ENCODE measurements at places on chromosomes 6 and 20. TPM values are rescaled to one million over a fixed set of nuclear protein-coding genes. Genes with fewer than 3 reads are reported as not detected.

Gene LAMA5
- total RNA-seq = 32.5 TPM

Gene LEMD2
- 61.6 TPM for total RNA-seq

Gene MAP3K5
- total RNA-seq = 15.3 TPM

Gene MATN4
- not detected for total RNA-seq

Gene PPP1R14C
- 23.7 TPM for total RNA-seq

Gene KCNG1
- 5.8 TPM for total RNA-seq

Gene MUCL3
- total RNA-seq = 0.30 TPM

Gene LZTS3
- total RNA-seq = 7.9 TPM

Gene GSS
- total RNA-seq = 109 TPM

Gene CNBD2
- total RNA-seq = 3.3 TPM

Gene PPP1R16B
- 2.1 TPM for total RNA-seq

Gene GATA5
- total RNA-seq = 0.10 TPM

Gene HLA-G
- 55.3 TPM for total RNA-seq

Gene BTN2A1
- total RNA-seq = 17.8 TPM

Gene SHLD1
- 4.0 TPM for total RNA-seq

- DNase-seq = no peak
Measured at GRCh38 chr20:2637246-2637645, 15.2 kb upstream of the NOP56 start.

DNA sequence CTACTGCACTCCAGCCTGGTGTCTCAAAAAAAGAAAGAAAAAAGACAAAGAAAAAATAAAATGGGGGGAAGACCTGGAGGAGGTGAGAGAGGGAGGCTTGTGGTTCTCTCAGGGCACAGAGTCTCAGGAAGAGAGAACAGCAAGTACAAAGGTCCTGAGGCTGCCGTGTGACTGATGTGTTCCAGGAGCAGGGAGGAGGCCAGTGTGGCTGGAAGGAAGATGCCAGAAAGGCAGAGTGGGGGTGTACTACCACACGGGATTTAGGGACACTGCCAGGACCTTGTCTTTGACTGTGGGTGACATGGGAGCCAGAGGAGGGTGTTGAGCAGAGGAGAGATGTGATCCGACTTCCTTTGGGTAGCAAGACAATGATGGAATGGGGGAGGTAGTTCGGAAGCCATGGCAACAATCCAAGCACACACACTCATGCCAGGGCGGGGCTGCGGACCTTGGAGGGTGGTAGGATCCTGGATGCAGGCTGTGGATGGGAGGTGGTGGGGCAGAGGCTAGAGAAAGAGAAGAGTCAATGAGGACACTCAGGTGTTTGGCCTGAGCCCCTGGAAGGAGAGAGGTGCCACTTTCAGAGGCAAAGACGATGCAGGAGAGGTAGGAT, 136.4 kb upstream of the PTPN1 start:
- DNase-seq = no peak

DNA sequence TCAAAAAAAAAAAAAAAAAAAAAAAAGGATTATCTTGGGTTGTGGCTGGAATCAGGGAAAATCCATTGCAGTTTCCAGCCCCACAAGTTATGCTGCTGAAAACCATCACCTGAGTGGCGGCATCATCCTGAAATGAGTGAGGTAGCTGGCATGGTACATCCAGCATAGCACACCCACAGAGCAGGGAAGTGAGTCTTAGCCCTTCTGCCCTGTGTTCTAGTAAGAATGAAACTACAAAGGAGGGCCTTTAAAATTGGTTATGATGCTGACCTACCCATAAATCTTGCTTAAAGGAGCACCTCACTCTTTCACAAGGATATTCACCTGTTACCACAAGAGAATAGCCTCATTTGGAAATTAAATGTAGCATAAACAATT, 119.2 kb downstream of the NFATC2 start:
- DNase-seq = no peak

GRCh38 chr6:76465410-76465809, 392.9 kb upstream of the IMPG1 start:
- DNase-seq = no peak

GRCh38 chr6:45606831-45607400, 229.2 kb upstream of the SUPT3H start:
- peak; percentile 51 for DNase-seq

GRCh38 chr20:20719411-20719810, 7.0 kb upstream of the RALGAPA2 start:
- DNase-seq = no peak

- DNase-seq = peak; percentile 49
Measured at GRCh38 chr20:44850272-44850671, 35.2 kb upstream of the YWHAB start.

DNA sequence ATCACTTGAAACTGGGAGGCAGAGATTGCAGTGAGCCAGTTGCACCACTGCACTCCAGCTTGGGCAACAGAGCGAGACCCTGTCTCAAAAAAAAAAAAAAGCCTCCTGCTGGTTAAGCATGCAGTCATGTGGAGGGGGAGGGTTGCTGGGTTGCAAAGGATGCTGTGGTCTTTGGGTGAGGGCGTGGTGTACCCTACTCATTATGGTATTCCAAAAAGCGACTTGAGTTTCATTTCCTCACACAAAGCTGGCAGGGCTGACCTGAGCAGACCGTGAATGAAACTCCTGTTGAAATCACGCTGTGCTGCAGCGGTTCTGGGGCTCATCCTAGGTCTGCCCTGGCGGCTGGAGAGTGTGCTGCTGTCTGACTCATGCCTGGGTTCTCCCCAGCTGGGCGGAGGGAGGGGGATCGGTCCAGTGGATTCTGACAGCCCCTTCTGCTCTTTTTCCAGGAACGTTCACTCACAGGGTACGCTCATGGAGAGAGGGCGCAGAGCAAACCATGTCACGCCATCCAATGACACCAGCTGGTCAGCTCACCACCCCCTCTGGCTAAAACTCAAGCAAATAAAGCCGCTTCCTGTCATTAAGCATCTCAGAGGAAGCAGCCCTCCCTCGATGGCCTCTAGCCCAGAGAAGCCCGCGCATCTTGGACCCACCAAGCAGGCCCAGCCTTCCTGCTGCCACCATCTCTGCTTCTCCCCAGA, 166.2 kb downstream of the SCML4 start:
- DNase-seq = peak; percentile 49

DNA sequence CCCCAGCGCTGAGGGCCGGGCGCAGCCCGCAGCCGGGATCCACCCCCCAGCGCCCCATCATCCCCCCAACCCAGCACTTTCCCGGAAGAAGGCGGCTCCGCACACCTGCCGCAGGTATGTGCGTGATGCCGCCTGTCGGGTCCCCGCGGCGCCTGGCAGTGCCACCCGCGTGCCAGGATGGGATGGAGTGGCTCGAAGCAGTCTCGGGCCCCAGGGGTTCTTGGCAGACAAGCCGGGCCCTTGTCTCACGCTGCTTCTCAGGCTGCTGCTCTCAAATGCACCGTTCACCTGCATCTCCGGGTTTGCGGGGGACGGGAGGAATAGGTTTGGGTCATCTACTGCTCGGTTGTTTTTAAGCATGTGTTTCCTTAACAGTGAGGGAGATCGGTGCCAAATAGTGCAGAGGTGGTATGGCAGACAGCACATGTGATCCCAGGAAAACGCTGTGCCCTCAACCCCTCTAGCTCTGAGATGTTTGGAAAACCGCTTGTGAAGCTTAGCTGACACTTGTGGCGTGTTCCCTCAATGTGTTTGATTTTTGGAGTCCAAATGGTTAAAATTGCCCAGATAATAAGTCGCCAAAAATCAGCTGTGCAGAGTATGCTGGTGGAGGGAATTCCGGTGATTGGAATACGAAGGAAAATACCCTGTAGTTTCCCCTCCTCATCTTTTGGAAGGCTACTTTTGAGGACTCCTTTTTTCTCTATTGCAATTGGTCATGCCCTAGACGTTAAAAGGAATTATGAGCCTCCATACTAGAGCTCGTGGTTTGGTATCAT, 926 bp downstream of the MYLIP start:
- DNase-seq = peak; percentile 54

DNA sequence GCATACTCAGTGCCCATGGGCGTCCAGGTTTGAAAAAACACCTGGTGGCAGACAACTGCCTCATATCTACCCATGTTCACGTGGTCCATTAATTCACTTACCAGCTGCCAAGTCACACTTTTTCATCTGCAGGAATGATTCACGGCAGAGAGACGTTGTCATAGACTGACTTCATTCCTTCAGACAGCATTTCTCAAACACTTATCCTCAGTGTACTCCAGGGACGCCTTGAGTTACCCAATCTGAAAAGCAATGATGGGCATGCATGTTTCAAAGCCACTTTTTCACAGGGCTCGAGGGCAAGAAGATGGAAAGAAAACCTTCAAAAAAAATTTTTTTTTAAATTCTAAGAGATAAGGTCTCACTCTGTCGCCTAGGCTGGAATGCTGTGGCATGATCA, 6.0 kb downstream of the MMP24OS start:
- no peak for DNase-seq

- DNase-seq = no peak
Measured at GRCh38 chr6:84450018-84450417, 222.6 kb upstream of the CEP162 start.

DNA sequence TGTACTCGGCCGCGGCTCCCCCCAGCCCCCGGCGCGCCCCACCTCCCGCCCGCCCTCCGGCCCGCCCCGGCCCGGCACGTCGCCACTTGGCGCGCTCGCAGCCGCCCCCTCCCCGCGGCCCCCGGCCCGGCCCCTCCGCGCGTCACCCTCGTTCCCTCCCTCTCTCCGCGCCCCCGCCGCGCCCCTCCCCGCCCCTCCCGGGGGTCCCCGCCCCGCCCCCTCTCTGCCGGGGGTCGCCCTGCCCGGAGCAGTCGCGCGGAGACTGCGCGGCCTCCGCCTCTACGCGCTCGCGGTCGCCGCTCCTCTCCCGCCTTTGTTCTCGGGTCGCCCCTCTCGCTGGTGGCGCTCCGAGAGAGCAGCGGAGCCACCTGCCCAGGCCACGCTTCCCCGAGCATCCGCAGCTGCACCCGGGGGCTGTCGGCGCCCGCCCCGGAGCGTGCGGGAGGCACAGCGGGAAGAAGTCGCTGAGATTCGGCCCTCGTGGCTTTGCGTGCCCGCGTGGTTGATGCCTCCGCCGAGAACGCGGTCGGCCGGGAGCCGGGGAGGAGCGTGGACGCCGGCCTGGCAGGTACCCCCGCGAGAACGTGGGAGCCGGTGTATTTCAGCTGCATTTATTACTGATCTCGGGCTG, at the start of gene PHF10:
PHF10 (minus strand) TSS at position 7 of the 631 bp plus-strand sequence. CDS start 569 bp downstream, outside the sequence.
- peak; percentile 60 for DNase-seq

DNA sequence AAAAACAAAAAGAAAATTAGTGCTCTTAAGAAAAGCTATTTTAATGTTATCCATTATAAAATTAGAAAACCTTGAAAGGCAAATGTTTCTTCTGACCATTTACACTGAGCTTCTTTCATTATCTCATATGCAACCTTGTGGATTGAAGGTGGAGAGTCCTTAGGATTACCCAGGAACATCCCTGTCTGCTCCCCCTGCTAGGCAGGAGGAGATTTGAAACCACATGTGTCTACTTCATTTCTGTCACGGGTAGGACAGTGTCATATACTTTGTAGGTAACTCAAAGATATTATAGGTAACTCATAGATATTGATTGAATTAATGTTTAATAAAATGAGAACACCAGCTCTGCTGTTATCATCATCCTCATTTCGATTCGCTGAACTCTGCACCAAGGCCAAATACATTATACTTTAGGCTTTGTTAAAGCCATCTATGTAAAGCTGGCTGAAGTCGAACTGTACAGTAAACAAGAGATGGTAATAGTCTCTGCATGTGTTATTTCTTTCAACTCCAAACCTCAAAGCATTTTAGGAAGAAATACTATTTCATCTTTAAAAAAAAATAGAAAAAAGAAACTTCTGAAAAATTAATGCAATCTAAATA, 49.5 kb downstream of the HDAC2 start:
- no peak for DNase-seq

- no peak for DNase-seq
Measured at GRCh38 chr6:445571-446417, 54.2 kb downstream of the IRF4 start.

DNA sequence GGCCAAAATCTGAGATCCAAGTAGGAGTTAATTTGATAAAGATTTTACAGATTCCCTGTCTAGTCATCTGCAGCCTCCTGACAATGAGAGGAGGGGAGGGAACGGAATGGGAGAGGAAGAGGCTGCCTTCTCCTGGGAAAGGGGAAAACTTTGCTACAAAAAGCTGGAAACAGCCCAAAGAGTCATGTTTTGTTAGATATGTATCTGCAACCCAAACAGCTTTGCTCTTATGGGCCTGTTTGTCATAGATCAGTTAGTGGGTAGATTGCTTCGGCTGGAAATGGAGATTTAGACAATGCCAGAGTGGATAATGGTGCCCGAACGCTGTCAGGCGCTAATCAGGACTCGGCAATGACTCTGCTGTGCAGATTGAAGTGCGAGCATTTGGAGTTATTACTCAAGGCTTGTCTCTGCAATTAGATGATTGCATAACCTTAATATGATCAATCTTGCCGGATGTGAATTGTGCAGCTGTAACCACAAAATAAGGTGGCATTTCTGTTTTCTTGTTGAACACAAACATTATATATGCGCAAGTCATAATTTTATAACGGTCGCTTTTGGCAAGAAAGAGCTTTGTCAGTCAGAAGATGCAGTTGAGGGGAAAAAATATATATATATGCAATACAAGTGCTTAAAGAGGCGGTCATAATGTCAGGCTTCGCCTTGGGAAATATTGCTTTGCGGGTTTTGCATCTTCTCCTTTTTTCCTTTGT, 92.4 kb upstream of the MAFB start:
- no peak for DNase-seq

DNA sequence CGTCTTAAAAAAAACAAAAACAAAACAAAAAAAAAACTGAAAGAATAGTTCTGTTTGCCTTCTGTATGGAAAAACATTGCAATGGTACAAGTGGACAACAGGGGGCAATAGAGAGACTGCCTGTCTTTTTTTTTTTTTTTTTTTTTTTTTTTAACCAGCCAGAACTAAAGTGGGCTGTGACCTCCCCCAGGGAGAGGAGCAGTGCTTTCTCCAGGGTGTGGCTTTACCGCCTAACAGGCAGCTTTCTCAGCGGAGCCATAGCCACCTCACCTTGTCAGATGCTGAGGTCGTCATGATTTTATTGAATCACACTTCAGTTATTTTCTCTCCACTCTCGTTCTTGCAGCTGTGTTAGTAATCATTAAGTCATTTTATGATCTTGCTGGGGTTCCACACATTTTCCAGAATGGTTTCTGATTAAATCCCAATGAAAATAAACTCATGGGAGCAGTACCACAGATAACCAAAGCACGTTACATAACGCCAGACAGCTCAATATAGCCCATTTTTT, 78.4 kb downstream of the GMPR start:
- DNase-seq = no peak

DNA sequence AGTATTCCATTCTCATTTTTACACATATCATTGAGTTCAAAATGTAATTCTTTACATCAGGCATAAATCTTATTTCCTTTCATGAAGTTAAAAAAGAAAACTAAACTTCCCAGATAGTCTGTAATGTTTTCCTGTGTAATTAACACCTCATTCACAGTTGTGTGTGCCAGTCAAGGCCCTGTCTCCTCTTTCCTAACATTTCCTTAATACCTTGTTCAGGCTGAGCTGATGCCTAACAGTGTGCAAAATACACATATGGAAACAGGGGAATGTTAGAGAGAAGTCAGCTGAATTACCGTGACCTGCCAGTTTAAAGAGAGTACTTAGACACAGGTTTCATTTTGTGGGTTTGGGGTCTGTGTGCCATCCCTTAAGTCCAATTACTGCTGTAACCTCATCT, 208.7 kb downstream of the COL9A1 start:
- DNase-seq = no peak

- DNase-seq = no peak
Measured at GRCh38 chr6:21828704-21829103, 235.2 kb downstream of the SOX4 start.

- no peak for DNase-seq
Measured at GRCh38 chr20:2337142-2337541, 41.3 kb downstream of the TGM3 start.

Measured in colonic mucosa (tissue), 4 donors.